NCI-H446 (cell line): ENCODE measurements at places on chromosomes 3 and 15.

DNA sequence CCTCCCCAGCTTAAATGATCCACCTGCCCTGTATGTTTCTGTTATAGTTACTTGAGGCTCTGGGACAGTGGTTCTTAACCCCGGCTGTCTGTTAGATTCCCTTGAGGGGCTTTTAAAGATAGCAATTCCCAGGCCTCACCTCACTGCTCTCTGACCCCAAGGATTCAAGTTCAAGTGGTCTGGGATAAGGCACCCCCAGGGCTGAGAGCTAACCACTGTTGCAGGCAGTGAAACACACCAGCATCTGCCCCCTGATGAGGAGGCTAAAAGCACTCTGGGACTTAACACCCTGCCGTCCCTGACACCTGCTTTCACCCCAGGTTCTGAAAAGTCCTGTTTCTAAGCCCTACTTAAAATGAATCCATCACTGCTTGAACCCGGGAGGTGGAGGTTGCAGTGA is 103.7 kb downstream of the LRRK1 start:
- no peak for DNase-seq

DNA sequence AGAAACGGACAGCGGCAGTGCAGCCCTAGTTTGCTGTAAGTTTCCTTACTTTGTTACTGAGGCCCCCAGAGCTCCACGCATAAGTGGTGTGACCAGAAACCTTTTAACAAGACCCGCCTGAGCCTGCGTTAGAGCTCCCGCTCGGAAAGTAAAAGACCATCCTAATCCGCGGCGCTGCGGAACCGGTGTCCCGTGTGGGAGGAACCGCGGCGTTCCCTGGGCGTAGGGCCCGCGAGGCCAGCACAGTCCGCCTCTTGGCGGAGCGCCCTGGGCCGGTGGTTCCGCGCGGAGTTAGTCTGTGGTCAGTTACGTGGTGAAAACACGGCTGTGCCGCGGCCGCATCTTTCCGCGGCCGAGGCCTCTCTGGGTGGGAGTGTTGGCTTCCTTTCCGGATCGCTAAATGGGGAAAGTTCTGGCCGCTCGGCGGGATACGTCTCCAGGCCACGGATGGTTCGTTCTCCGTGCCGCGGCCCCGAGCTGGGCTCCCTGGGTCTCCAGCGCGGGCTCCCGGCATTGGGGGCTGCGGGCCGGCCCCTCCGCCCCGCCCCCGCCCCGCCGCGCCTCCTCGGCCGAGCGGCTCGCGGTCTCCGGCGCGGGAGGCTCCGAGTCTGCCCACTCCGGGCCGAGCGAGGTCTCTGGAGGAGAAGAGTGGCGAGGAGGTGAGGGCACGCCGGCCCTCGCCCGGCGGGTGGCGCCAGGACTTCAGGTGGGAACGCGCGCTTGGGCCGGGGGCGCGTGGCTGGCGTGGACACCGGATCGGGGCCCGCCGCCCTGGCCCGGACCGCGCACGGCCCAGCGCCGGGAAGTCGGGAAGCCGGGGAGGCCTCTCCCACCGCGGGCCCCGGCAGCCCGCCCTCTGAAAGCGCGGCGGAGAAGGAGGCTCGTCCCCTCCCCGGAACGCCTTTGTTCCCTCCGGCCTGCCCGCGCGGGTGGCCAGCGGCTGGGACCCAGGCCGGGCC is 754 bp downstream of the B3GNT5 start:
- peak; percentile 35 for DNase-seq

DNA sequence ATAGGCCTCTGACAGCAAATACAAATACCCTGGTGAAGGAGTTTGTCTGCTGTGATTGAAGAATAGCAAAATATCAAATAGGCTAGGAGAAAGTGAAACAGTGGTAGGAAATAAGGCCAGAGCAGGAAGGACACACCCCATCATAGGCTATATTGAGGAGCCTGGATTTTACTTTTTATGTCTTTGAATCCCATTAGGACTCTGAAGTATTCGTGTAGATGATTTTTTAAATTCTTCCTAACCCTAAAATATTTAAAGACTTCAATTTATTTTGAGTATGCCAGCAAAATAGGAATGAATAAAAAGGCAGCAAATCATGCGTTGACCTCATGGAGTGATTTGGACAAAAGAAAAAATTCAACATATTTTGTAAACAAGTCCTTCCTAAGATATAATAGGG is 562.8 kb downstream of the NAALADL2 start:
- DNase-seq: no peak

DNA sequence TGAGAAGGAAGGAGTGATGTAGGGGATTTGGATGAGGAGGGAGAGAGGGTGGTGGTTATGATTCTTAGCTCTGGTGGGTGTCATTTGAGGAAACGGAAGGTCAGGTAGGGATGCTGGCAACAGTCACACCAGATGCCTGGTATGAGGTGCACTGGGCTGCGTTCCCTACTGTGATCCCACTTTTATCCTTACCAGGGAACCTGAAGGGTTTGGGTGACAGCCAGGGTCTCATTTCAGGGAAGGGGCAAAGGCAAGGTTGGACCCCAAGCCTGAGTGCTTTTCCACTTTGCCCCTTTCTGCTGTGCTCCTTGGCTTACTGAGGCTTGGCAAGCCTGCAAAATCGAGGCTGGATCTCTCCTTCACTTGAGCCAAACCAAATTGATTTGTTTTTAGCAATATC is 36.0 kb upstream of the SACM1L start:
- DNase-seq: no peak

- no peak for DNase-seq
Observed at GRCh38 chr3:49158103-49158709, 7.9 kb downstream of the CCDC71 start.

DNA sequence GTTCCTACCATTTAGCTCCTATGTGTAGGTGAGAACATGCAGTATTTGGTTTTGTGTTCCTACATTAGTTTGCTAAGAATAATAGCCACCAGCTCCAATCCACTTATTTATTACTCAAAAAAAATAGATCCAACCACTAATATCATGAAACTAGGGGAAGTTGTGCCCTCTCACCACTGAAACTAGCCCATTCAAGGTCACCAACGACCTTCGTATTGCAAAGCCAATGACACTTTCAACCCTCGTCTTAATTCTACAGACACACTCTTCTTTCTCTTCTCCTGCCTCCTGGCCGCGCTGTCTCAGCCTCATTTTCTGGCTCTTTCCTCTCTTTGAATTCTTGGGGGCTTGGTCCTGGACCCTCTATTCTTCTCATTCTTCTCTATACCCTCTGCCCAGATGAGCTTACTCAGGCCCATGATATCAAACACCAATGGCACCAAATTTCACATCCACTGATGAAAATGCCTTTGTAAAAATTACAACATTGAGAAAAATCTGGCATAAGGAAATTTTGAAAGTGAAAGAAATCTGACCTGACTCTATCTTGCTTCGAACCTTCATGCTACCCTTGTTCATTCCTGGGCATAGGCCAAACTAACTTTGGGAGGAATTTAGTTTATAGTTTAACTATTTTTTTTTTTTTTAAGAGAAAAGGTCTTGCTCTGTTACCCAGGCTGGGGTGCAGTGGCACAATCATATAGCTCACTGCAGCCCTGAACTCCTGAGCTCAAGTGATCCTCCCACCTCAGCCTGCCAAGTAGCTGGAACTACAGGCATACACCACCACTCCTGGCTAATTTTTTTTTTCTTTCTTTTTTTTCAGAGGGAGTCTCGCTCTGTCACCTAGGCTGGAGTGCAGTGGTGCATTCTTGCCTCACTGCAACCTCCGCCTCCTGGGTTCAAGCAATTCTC is 25.4 kb upstream of the LIMD1 start:
- DNase-seq: no peak
